ENCODE measurements at places on chromosomes 12 and 14.

DNA sequence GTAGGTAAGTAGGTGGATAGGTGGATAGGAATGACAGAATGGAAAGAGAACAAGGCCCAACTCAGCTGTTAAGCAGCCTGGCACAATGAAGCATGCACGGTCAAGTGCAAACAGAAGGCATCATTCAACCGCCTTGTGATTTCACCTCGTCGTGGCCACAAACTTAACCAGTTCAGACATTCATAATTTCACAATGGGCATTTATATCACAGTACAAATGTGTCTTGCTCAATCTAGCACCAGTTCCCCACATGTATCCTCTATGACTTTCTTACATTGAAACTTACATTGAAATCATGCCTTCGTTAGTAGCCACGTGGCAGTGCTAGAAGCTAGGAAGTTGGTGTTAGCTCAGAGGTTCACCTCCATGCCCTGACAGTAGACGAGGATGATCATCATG is 207.5 kb downstream of the ETV6 start:
- no peak for DNase-seq

GRCh38 chr12:127304751-127305725 is 961.9 kb upstream of the TMEM132C start:
- no peak for DNase-seq

- DNase-seq, result no peak
These were observed 376.5 kb upstream of the GARIN6 start for GRCh38 chr12:99271071-99271470.

DNA sequence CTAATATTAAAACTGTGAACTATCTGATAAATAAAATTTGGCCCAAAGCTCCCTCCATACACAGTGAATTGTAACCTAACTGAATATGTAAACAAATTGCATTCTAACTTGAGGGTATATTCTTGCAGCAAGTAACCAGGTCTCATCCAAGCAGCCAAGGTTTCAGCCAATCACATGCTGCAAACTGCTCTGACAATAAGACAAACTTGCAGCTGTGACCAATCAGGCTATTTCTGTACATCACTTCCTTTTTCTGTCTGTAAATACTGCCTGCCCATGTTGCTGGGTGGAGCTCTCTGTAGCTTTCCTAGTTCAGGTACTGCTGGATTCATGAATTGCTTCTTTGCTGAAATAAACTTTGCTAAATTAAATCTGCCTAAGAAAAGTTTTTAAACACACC is 499.0 kb downstream of the GALC start:
- DNase-seq, result no peak

DNA sequence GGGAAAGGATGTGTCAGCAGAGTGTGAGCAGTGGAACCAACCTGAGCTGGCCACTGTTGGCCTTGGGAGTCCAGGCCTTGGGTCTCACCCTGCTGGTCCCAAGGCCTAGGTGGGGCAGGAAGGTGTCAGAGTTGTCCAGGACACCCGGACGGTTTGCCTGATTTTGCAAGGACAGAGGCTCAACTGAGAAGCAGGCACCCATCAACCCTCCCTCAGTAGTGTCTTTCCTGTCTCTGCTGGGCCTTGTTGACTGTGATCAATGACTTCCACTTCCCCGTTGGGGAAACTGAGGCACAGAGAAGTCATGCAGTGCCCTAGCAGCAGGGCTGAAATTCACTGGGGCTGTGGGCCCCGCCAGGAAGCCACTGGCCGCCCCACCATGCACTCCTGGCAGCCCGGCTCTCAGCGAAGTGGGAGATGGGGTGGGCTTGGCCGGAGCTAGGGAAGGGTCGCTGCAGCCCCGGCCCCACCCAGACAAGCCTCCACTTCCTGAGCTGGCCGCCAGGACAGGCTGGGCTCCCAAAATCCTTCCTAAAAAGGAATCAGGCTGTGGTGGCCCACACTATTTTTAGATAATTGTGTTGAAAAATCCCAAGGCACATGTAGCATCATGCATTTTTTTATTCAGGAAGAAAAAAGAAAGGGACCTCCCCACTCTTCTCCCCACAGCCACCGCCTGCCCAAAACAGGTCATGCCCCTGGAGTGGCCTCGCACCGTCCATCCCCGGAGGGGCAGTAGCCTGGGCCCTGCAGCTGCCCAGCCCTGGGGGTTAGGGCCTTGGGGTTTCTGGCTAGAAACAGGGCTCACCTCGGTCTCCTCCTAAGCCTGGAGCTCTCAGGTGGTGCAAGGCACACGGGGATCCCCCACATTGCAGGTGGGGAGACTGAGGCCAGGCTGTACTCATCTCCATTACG is 127.4 kb downstream of the CALM1 start:
- no peak for DNase-seq

GRCh38 chr12:76037130-76038103 is 5.8 kb upstream of the PHLDA1 start:
- no peak for DNase-seq

- no peak for DNase-seq
These were observed 23.2 kb downstream of the MAPK1IP1L start for GRCh38 chr14:55074662-55075061.

- no peak for DNase-seq
These were observed 30.3 kb downstream of the BAZ2A start for GRCh38 chr12:56599797-56600196.

- DNase-seq, result no peak
These were observed 35.6 kb downstream of the CHGA start for GRCh38 chr14:92958373-92959188.

DNA sequence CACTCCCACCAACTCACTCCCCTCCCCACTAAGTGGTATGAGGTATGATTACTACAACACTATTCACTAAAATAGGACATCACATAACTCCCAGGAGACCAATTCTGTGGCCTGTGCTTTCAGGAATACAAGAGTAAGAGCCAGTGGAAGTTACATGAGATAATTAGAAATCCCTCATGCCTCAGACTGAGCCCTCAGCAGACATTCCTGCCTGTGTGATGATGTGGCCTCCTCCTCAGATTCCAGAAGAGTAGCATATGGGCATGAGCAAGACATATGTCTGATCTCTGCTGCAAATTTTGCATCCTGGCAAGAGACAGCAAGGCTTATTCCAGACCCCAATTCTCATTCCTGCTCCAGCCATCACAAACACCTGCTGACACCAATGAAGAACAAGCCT is 46.0 kb upstream of the BMP4 start:
- no peak for DNase-seq

- DNase-seq, result no peak
These were observed 8.7 kb downstream of the LRP1-AS start for GRCh38 chr12:57138526-57139272.

GRCh38 chr14:53767566-53767965 is 189.1 kb downstream of the BMP4 start:
- DNase-seq, result no peak

GRCh38 chr12:89567691-89568239 is 41.9 kb upstream of the POC1B start:
- DNase-seq, result no peak

DNA sequence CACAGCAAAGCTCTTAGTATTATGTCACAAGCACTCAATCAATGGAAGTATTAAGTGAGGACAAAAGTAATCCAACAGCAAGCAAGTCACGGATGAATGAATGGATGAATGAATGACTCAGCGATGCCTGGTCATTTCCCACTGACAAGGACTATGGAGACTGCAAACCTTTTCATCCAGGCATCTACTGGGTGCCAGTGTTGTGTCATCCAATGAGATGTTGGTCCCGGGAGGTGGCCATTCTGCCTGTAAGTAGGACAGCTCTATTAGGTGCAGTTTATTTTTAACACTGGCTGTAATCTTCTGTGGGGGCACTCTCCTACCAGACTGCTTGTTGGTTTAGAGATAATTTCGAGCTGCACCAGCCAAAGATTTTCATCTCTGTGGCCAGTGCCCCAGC is 39.4 kb downstream of the STAB2 start:
- no peak for DNase-seq

DNA sequence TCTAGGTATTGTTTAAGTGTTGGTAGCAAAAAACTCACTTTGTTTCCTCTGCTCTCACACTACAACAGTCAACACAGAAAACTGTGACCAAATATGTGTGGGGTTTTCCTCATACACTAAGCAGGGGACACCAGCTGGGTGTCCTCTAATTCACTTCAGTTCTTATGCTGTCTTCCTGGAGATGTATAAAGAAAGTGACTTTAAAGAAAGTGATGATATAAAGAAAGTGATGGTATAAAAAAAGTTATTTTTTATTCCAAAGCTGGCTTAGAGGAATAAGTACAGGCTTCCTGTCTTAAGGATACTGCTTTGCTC is 31.4 kb downstream of the TDP1 start:
- DNase-seq, result no peak

GRCh38 chr12:50186681-50187080 is 19.5 kb upstream of the CERS5 start:
- DNase-seq, result no peak

DNA sequence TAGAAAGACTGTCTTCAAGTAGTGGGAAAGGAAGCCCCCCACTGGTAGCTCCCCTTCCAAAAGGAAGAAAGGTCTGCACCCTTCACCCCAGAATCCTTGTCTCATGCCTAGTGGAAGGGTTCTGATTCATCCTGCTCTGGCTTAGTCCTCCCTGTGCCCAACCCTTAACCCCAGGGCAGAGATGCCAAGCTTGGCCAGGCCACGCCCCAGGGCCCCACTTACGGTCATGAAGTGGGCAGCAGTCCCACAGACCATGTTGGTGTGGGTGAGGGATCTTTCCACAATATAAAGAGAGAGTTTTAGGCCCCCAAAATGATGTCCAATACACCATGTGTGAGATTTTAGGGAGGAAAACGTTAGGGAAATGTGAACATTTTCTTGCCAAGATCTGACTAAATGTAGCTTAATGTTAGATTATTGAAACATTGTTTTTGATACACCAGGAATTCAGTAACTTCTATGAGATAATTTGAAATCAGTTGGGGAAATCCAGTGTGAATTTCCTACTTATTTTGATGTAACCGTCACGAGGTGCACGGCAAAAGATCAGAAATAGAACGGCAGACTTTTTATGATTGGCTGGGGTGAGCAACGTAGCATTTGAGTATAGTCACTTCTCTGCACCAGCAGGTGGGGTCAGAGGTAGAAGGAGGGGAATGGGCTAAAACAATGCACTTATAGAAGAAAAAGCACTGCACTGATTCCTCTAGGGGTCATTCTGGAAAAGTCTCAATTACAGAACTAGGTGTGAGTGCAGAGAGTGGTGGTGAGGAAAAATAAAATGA is 8.2 kb upstream of the SSPN start:
- no peak for DNase-seq

GRCh38 chr12:41784957-41785356 is 359.7 kb downstream of the GXYLT1 start:
- DNase-seq, result no peak

DNA sequence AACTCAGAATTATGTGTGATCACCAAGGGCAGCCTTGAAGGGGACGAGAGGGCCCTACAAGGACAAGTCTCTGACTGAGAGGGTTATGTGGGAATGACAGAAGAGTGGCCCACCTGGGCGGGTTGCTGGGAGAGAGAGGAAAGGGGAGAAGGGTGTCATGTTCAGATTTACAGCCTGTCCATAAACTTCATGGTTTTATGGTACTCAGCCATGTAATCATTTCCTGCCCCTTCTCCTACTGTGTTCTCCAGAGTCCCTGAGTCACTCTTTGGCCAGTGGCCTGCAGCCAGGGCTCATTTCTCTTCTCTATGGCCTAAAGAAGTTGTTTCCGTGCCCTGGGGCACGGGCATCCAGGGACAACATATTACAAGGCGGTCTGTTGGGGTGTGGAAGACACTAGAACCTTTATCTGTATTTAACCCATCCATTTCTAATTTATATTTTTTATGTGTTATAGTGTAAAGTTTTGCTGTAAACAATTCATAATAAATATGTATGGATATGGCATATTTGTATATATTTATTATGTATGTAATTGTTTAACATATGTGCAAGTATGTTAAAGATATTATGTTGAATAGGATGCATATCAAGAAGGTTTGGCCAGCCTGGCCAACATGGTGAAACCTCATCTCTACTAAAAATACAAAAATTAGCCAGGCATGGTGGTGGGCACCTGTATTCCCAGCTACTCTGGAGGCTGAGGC is 26.9 kb downstream of the DDX47 start:
- DNase-seq, result no peak

DNA sequence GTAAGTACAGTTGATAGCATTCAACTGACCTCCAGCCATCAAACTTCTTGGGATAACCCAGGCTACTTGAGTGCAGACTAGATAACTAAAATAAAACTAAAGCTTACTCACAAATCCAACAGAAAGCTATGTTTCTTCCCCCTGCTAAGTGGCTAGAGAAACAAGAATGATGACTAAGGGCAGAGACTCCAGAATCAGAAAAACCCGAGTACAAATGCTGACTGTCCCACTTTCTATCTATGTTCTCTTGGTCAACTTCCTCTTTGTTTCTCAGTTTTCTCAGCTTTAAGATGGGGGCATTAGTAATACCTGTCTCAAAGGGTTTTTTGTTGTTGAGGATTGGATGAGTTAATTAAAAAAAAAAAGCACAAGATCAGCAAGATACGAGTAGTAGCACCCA is 6.1 kb upstream of the NUAK1 start:
- no peak for DNase-seq

DNA sequence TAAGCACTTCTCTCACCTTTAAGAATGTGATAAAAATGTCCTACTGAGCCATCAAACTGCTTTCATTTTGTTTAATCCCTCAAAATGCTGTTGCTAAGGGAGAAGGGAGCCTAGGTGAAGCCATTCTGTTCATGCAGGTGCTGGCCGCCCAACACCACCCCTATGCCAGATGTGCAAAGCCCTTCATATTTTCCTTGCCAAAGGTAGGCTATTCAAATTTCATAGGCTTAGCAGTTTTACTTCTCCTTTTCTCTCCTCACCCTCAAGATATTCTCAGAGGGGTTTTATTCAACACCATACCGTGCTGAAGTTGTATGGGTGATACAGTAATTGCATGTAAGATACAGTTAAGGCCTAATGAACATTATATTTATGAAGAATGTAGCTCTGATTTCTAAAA is 461.7 kb downstream of the GXYLT1 start:
- no peak for DNase-seq

GRCh38 chr14:44142006-44142405 is 365.1 kb downstream of the FSCB start:
- no peak for DNase-seq

GRCh38 chr14:95677179-95677835 is 8.9 kb upstream of the TCL1B start:
- no peak for DNase-seq

DNA sequence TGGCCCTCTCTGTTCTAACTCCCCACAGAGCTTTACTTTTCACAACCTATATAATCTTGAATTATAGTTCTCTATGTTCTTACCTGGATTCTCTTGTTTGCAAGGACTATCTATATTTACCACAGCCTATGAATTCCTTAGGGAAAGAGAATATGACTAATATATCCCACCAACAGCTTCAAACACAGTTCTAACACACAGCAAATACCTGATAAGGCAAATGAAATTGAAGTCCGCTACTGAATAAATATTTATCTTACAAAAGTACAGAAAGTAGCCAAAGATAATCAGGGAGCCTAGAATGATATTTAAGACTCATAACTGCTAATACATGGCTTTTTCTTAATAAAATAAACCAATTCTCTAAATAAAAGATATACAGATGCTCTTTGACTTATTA is 165.1 kb downstream of the C12orf42 start:
- DNase-seq, result no peak

- no peak for DNase-seq
These were observed 872 bp downstream of the FAM177A1 start for GRCh38 chr14:35046751-35047536.

Data from urinary bladder (tissue), 4 donors.